ENCODE measurements at places on chromosomes 3 and 15. TPM values are rescaled to one million over a fixed set of nuclear protein-coding genes. Genes with fewer than 3 reads are reported as not detected.

- no peaks in the 10 kb centered on the region for H3K27me3 ChIP-seq
- no peak overlapping the region for H3K4me3 ChIP-seq
- H3K4me1 ChIP-seq: peaks cover 10% of the 10 kb centered on the region
- DNase-seq: no peak
- H3K36me3 ChIP-seq: peaks cover 25% of the 10 kb centered on the region
Observed at GRCh38 chr3:39412668-39413260, 6.2 kb downstream of the RPSA start.

The GPR156 gene
- total RNA-seq: under 0.01 TPM

The NR2E3 gene
- 0.77 TPM for total RNA-seq

- H3K36me3 ChIP-seq: no peaks in the 10 kb centered on the region
- no peak overlapping the region for H3K27ac ChIP-seq
- no peak overlapping the region for H3K4me3 ChIP-seq
- H3K27me3 ChIP-seq: no peaks in the 10 kb centered on the region
- DNase-seq: no peak
Observed at GRCh38 chr3:48505146-48505545, 1.2 kb upstream of the SHISA5 start.

Data from fibroblast of lung (primary cell).